GM10248 (cell line): ENCODE measurements at places on chromosomes 11 and 22.

GRCh38 chr11:9817191-9817590 lies 153.3 kb downstream of the SWAP70 start:
- DNase-seq, result no peak

DNA sequence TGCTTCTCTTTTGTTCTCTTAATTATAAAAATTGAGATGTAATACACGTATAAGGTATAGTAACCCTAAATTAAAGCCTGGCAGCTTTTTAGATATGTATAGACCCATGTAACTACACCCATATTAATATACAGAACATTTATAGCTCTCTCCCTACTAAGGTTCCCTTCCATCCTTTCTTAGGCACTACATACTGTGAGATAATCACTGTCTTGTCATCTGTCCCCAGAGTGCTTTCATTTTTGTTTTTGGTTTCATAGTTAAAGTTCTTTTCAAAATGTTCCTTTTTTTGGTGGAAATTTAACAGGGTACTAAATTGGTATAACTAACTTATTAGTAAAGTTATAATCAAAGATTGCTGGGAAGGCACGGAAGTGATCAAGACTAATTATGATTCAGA lies 49.2 kb downstream of the MTMR3 start:
- DNase-seq, result peak; percentile 31

DNA sequence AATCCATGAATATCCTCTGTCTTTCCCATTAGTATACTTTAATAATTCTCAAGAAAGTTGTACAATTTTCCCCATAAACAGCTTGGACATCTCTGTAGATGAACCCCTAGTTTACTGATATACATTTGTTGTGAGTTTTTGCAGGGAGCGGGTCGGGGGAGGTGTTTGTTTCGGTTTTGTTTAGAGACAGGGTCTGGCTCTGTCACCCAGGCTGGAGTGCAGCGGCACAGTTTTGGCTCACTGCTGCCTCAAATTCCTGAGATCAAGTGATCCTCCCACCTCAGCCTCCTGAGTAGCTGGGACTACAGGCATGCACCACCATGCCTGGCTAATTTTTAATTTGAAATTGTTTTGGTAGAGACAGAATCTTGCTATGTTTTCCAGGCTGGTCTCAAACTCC lies 57.6 kb downstream of the IGLL5 start:
- DNase-seq, result peak; percentile 3

GRCh38 chr11:32571039-32571438 lies 12.6 kb upstream of the EIF3M start:
- DNase-seq, result no peak

- DNase-seq, result peak; percentile 44
Measured at GRCh38 chr11:45847911-45848316, 639 bp downstream of the CRY2 start.

DNA sequence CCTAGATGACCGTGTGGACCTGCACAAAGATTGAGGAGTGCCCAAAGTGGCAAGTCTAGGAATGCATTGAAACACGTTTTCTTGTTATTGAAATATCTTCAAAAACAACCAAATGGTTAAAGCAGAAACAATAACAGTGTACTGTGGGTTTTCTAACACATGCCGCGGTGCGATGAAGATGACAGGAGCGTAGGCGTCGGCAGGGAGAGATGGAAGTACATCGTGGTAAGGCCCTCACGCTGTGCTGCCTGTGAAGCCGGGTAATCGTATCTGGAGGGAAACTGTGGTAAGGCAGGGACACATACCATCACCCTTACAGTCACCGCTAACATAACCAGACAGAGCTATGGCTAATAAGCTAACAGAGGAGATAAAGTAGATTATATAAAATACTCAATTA lies 261.4 kb downstream of the TBC1D22A start:
- no peak for DNase-seq

- DNase-seq, result no peak
Measured at GRCh38 chr11:17399236-17399635, 10.8 kb upstream of the KCNJ11 start.

DNA sequence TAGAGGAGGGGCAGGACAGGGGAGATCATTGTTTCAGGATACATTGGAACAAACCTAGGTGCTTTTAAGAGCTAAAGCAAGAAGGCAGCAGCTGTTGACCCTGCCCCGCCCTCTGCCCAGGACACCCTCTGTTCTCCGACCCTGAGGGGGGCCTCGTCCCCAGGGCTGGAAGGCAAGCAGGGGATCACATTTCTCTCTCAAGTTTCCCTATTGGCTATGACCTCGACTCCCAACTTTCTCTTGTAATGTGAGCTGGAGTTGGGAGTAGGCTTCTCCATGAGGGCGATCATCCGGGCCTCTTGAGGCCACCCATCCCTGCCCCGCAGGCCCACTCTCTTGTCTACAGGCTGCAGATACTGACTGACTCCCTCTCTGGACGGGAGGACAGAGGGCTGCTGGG lies 37.7 kb downstream of the DSCAML1 start:
- DNase-seq, result no peak

GRCh38 chr22:25153961-25154666 lies 45.5 kb upstream of the CRYBB3 start:
- no peak for DNase-seq

DNA sequence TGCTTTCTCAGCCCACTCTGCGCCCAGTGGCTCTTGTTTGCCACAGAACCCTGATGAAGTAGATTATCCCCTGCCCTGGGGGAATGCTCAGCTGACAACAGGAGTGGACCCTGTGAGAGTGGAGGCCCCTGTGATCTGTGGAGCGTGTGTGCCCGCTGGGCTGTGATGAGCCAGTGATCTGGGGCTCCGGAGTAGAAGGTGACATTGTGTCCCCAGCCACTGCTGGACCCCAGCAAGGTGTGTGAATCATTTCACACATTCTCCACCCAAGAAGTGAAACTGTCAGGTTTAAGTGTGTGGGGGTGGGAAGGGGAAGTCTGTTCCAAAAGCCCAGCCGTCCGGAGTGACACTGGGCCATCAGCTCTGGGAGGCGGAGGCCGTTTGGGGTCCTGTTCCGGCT lies 33.1 kb upstream of the GRAMD4 start:
- peak; percentile 85 for DNase-seq

DNA sequence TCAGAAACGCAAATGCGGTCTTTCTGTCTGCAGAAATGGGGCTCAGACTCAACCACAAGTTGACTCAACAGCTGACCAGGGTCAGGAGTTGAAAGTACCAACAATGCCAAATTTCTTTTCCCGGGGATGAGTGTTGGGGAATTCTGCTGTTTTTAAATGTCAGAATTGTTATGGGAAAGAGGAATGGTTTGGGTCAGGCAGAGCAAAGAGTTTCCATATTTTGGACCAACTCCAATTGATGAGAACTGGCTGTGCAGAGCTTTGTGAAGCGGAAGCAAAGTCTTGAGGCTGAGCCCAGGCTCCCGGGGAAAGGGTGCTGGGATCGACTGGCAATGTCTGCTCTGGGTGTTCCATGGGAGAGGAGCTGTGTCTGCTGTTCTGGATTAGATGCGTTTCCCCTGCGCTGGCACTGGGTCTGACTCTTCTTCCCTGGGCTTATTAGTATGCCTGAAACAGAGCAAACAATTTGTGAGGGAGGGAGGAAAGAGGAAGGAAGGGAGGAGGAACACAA lies 36.2 kb downstream of the TXN2 start:
- DNase-seq, result no peak

DNA sequence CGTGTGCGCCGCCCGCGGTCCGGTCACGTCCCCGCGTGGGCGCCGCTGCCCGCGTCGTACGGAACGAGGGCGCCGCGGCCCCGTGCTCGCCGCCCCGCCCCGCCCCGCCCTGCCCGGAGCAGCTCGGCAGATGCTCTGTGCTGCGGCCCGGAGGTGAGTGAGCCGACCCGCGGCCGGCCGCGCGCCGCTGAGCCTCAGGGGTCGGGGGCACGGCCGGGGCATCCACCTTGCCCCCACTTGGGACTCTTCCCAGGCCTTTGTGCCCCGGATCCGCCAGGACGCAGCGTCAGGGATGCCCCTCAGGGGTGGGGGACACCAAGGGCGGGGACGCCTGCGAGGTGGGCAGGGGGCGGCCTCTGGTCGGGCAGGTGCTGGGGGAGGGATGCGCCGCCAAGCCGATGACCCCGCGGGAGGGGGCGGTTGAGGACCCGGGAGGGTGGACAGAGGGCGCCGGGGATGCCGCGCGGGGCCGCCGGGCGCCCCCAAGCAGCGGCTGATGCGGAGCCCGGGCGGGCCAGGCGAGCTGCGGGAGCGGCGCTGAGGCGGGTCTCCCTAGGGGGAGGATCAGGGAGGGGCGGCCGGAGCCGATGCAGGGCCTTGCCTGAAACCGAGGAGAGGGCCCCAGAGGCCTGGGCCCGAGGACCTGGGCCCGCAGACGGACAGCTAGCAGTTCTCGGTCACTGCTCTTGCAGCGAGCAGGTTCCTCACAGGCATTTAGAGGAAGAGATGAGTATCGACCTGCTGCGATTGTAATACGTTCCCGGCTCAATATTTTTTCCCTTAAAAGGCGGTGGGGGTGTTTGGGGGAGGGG lies at the start of gene GNAZ:
GNAZ (plus strand) TSS at position 102 of the 812 bp plus-strand sequence. CDS start 25,177 bp downstream, outside the sequence.
- peak; percentile 53 for DNase-seq

GRCh38 chr11:35750981-35751663 lies 88.5 kb downstream of the TRIM44 start:
- no peak for DNase-seq

DNA sequence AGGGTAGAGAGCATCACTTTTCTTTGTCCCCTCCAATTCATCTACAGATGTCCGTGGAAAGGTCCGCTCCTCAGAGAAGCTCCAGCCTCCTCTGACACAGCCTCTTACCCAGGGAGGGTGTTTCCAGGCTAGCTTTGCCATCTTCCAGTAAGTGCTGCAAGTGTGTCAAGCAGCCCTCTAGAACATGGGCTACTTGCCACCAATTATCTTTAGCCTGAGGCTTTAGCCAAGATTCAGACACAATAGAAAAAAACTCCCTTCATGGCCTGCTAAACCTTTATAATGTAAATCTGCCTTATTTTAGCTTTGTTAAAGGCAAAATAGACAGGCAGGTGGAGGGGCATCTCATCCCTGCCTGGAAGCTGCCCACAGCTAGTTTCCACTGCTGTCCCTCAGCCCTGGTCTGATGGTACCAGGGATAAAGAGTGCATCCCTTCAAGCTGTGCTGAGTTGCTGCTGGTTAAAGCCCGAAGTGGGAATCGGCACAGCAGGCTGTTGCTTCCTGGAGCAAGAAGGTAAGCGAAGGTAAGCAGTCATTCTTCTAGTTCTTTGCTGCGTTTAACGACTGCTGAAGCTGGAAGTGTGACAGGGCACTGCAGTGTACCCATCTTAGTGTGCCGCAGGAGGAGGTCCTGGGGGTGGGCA lies 190.1 kb upstream of the E2F8 start:
- no peak for DNase-seq

GRCh38 chr11:35911616-35912165 lies 32.2 kb upstream of the LDLRAD3 start:
- DNase-seq, result no peak

DNA sequence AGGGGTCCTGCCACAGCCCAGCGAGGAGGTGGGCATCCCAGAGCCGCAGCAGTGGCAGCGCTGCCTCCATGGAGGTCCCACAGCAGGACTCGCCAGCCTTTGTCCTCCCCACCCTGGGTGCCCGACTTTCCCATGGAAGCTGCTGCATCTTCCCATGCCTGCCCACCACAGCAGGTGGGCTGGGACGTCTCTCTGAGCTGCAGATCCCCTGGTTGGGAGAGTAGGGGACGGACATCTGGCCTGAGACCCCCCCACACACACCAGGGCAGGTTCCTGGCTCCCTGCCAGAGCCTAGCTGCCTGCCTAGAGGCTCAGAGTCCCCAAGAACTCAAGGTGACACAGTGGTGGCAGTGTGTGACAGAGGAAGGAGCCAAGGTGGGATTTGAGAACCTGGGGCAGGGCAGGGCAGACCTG lies 21.5 kb upstream of the PRR5 start:
- DNase-seq, result no peak

- DNase-seq, result no peak
Measured at GRCh38 chr22:27989758-27990450, 70.8 kb upstream of the PITPNB start.

DNA sequence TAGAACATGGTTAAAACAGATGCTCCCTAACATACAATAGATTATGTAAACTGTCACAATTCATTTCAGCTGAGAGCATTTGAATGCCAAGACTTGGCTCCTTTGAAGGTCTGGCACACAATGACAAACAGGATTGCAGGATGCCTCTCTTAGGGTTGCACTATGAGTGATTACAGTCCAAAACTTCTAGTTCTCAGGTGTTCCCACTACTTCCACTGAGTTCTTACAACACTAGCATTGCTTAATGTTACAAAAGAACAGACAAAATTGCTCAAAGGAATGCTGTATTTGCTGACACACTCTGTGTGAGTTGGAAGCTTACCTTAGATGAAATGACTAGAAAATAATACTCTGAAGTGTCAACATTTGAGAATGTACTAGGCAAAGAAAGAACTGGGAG lies 2413.8 kb upstream of the RAG2 start:
- no peak for DNase-seq

- no peak for DNase-seq
Measured at GRCh38 chr11:61266602-61267001, 25.6 kb downstream of the PGA5 start.

DNA sequence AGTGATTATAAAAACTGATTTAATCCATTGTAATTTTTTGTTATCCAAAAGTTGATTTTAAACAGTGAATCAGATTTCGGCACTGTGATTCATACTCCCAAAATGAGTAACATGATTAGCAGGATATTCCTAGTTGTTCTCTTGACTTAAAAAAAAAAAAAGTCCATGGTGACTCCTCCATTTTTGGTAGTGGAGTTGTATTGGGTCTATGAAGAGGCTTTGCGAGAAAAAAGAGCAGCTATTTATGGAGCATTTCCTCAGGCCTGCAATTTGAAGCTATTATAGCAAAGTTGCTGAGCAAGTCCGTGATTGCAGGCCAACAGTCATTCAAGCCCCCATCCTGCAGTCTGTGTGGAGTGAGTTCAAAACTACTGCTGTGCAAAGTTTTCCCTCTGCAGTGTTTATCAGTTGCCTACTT lies 28.8 kb downstream of the YAP1 start:
- DNase-seq, result no peak

DNA sequence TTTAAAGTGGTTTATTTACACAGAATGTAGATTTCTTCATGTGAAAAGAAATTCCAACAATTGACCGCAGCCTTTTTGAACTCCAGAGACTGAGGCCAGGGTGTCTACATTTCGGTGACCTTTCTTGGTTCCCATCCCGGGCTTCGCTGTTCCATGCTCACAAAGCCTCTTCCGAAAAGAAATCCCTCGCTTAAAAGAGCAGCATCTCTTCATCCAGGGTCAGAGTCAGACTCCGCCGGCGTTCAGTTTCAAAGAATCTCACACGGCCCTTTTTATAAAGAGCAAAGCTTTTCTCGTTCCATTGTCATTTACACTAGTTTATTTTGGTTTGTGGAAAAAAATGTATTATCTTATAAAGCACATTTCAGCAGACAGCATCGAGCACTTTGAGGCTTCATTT lies 530.6 kb upstream of the B3GAT1 start:
- DNase-seq, result no peak

GRCh38 chr11:35088226-35088625 lies 50.7 kb upstream of the CD44 start:
- DNase-seq, result no peak

DNA sequence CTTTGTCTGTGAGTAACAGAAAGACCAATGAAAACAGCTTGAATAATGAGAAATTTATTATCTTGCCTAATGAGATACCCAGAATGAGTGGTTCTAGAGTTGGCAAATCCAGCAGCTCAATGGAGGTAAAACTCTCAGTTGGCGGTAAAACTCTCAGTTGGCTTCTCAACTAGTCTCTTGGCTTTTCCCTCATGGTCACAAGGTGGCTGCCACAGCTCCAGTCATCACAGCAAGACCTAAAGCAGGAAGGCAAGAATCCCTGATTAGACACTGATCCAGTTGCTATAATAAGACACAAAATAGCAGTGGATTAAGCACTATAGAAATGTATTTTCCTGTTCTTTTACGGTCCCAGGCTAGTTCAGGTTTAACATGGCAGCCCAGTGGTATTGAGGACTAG lies 37.5 kb upstream of the TSPAN18 start:
- DNase-seq, result no peak
